ENCODE measurements at places on chromosomes 12 and 14. TPM values are rescaled to one million over a fixed set of nuclear protein-coding genes. Genes with fewer than 3 reads are reported as not detected.

Gene OR4K15
- polyA plus RNA-seq, result not detected

Gene CCDC38
- polyA plus RNA-seq, result not detected

Gene GOLGA3
- polyA plus RNA-seq, result 4.1 TPM

Gene KCNH5
- polyA plus RNA-seq, result not detected

Gene RNASE2
- 0.41 TPM for polyA plus RNA-seq

Gene GLIPR1L1
- not detected for polyA plus RNA-seq

Gene C12orf42
- polyA plus RNA-seq, result 41.4 TPM

Gene BATF
- polyA plus RNA-seq, result 6.7 TPM

Gene MDGA2
- not detected for polyA plus RNA-seq

Gene TSHR
- polyA plus RNA-seq, result not detected

Gene MIPOL1
- not detected for polyA plus RNA-seq

Gene SERPINA12
- polyA plus RNA-seq, result not detected

Gene TEDC1
- polyA plus RNA-seq, result 3.5 TPM

Gene OASL
- polyA plus RNA-seq, result not detected

Gene SLC6A15
- polyA plus RNA-seq, result not detected

Gene ANHX
- polyA plus RNA-seq, result not detected

Gene HAL
- polyA plus RNA-seq, result 1.4 TPM
